ENCODE measurements at places on chromosomes 1 and 21.
A peak's percentile ranks its signal among the peaks of the same experiment; 100 is the strongest.

GRCh38 chr1:1058921-1059493 lies 15.1 kb downstream of the RNF223 start:
- DNase-seq = no peak

GRCh38 chr1:185152187-185152767 lies 4.5 kb downstream of the TRMT1L start:
- no peak for DNase-seq

- no peak for DNase-seq
These were observed 49.4 kb downstream of the SYDE2 start for GRCh38 chr1:85151446-85151845.

DNA sequence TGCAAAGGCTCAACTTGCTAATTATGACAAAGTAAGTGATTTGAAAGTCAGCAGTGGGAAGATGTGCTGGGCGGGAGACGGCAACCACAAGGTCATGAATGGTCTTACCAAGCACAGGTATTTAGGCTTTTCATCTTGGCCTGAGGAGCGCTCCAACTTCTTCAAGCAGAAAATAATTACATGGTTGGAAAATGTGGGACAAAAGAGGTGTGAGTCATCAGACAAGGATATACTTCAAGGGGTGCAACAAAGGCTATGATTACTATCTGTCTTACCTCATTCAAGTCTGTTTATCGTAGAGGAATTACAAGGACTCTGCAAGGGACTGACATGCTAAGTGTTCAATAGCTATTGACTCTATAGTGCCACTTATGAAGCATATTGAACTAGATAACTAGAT lies 2005.7 kb downstream of the MRPL39 start:
- DNase-seq = no peak

DNA sequence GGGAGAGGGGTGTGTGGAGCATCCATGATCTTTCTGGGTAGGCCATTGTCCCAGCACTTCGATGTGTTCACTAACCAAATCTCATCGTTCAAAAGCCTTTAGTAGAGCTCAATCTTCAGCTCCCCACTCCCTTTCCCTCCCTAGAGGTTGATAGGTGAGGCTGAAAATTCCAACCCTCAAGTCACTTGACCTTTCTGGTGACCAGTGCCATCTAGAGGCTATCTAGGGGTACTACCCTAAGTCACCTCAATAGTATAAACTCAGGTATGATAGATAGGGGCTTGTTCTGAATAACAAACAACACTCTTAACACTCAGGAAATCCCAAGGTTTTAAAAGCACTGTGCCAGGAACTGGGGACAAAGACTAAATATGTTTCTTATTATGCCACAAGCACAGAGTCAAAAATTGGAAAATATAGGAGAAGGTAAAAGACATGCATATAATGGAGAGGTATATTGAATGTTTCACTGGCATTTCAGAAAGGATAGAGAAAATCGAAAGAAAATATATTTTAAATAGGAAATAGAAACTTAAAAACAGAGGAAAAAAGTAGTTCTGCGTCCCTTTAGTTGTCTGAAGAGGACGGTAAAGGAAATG lies 42.9 kb upstream of the CD53 start:
- peak; percentile 55 for DNase-seq

DNA sequence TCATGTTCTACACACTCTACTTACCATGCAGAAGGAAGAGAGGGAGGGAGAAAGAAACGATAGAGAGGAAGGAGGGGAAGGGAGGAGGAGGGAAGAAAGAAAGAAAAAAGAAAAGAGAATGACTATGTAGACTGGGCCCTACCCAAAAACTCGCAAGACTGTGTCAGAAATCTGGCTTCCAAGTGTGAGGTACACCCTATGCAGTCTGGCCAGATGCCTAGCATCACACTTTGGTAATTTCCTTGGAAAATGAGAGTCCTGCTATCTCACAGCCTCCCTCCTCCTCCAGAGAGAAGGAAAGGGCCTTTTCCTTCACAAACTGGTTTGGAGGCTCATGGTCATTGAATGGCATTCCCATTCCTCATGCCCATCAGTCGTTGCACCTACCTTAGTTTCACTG lies 86.4 kb upstream of the LRRC8D start:
- DNase-seq = no peak

GRCh38 chr21:33116676-33117075 lies 46.7 kb downstream of the OLIG1 start:
- DNase-seq = no peak

DNA sequence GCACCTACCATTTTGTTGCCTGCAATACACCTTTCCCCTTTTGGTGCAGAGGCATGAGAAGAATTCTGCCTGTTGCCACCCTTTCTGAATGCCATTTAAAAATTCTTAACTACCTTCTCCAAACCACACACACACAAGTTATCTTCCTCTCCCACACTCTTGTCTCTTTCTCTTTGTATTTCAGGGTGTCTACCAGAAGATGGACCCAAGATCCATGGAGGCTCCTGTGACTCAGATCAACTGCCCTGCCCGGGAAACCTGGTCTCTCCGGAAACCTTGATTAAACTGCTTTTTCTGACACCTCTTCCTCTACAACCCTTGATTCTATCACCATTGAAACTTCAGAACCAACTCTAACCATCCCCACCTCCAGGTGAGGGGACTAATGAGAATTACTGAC lies 2.4 kb upstream of the TARS2 start:
- DNase-seq = no peak

GRCh38 chr21:38740090-38740489 lies 65.6 kb upstream of the ETS2 start:
- DNase-seq = no peak

DNA sequence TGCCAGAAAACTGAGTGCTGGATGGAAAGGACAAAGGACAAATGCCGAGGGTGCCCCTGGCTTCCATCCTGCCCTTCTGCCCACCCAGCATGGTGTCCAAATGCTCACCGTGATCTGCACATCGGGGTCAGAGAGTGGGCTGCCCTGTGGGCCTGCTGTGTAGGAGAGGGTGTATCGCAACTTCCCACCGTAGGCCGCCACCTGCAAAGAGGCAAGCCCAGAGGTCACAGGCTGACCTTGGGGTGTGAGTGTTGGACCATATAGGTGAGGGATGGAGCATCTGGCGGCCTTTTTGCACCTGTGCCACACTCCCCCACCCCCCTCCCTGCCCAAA lies 53.5 kb downstream of the LDLRAD2 start:
- no peak for DNase-seq

DNA sequence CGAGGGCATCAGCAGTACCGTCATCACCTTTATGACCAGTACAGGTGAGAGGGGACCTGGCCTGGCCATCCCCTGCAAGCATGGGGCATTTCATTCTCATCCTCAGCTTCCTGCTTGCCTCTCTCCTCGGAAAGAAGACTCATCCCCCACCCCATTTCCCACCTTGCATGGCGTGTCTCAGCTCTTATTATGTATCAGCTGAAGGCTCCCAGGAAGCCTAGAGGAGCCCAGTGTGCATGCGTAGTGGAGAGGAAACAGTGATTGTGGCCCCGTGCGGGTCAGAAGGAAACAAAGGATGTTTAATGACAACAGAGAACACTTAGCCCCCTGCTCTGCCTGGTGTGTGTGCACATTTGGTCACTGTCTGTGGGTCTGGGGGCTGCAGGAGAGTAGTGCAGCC lies 40.3 kb upstream of the CNTN2 start:
- no peak for DNase-seq

DNA sequence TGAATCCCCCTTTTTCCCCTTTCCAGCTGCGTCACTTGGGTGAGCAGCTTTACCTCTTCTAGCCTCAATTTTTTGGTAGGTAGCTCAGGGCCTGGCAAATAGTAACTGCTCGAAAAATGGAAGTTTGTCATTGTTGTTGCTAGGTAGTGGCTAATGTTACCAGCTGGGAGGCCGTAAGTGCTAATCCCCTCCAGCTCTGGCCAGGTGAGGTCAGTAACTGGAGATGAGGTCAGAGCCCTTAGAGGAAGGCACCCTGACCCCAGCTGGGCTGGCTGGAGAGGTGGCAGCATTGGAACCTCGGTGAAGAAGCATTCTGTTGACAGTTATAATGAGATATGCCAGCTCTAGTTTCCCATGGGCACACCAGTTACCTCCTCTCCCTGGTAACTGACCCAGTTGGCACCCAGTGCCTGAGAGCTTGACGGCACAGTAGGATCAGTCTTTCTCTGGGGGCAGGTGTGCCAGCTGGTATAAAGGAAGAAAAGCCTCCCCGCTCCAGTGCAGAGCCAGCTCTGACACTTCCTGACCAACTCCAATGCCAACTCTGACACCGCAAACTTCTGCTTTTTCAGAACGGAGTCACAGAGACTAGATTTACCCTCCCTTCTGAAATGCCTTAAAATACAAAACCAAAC lies 35.0 kb upstream of the SLC2A1 start:
- no peak for DNase-seq

- no peak for DNase-seq
These were observed 3.9 kb downstream of the OBSCN start for GRCh38 chr1:228211531-228212414.

DNA sequence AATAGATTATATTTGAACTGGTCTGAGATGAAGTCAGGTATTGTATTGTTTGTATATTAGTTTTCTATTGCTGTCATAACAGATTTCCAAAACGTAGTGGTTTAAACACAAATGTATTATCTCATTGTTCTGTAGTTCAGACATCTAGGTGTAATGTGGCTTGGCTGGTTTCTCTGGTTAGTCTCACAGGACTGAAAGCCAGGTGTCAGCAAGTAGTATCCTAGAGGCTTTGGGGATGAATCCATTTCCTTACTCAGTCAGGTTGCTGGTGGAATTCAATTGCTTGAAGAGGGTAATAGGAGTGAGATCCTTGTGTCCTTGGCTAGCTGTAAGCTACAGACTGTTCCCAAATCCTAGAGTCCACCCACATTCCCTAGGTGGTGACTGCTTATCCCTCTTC lies 675.8 kb downstream of the NCAM2 start:
- DNase-seq = no peak

- no peak for DNase-seq
These were observed 576.1 kb upstream of the ZRANB2 start for GRCh38 chr1:71656902-71657301.

GRCh38 chr1:207077470-207078377 lies 10.9 kb upstream of the C4BPB start:
- DNase-seq = peak; percentile 82

DNA sequence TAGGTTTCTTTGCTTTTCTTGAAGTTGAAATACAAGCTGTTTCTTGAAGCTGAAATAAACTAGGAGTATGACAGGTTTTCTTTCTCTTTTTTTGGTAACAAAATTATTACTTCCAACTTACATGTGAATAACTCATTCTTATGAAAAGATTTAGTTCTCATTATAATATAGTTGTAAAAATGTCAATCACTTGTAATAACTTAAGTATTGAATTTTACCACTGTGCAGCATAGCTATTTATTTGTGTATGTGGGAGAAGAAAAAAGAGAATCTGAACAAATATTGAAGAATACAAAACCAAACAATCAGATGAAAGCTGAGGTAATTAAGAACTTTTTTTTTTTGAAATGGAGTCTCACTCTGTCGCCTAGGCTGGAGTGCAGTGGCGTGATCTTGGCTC lies 11.1 kb downstream of the CLIC4 start:
- DNase-seq = no peak

GRCh38 chr1:157000686-157001085 lies 44.9 kb downstream of the ARHGEF11 start:
- no peak for DNase-seq

DNA sequence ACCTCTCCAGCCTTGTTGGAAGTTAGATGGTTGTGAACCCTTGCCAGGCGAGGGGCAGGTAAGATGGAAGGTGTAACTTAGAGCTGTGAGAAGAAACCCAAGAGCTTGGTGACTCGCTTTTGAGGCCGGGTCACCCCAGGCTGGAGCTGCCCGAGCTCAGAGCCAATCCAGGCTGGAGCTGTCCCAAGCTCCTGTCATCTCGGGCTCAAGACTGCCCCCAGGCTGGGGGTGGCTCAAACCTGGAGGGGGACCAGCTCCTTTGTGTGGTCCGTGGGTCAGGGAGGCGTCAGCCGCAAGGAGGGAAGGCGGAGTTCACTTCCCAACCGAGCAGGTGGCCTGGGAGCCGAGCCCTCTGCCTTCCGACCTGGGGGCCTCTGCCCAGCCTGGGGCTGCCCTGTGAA lies 2.0 kb downstream of the HUNK start:
- DNase-seq = no peak

DNA sequence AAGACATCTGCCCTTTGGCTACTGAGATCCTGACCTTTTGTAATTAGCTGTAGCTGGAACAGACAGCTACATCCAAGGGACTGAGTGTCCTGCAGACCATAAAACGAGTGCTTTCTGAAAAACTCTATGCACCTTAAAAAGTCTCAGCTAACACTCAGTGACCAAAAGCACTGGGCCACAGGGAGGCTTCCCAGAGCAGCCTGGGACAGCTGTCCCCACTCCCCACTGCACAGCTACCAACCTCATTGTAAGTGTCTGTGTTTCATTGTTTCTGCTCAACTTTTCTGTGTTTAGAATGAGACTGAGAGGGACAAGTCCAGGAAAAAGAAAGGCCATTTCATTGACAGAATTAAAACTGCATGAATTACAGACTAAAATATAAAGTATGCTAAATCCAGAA lies 80.7 kb downstream of the SMYD2 start:
- no peak for DNase-seq
